ENCODE measurements at places on chromosomes 6 and 20. TPM values are rescaled to one million over a fixed set of nuclear protein-coding genes. Genes with fewer than 3 reads are reported as not detected.

Gene SMPDL3A
- polyA plus RNA-seq, result 115 TPM

Gene KHDRBS2
- polyA plus RNA-seq, result 5.9 TPM

- no peak for DNase-seq
Measured at GRCh38 chr6:16252686-16253299, 14.4 kb downstream of the GMPR start.

- DNase-seq, result peak; percentile 45
Measured at GRCh38 chr6:100202417-100203194, 208.6 kb upstream of the MCHR2 start.

GRCh38 chr6:85240787-85241385, 209.0 kb upstream of the NT5E start:
- no peak for DNase-seq

Gene PAK5
- 0.56 TPM for polyA plus RNA-seq

DNA sequence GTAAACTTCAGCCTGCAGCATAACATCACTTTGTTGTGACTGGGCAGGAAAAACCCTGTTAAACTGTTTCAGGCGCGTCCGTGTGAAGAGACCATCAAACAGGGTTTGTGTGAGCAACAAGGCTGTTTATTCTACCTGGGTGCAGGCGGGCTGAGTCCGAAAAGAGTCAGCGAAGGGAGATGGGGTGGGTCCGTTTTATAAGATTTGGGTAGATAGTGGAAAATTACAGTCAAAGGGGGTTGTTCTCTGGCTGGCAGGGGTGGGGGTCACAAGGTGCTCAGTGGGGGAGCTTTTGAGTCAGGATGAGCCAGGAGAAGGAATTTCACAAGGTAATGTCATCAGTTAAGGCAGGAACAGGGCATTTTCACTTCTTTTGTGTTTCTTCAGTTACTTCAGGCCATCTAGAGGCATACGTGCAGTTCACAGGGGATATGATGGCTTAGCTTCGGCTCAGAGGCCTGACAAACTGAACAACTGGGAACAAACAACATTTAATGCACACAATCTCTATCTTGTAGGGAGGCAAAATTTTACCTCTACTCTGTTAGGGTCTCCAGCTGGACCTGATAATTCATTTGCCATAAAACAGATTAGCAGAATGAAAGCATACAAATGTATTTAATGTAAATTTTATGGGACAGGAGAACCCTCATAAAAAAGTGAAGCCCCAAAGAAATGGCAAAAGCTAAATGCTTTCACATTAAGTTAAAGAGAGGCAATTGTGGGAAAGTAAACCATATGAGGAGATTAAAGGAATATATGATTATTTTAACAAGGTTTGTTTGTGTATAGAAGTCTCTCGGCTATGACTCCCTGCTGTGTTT, 58.3 kb upstream of the HFE start:
- DNase-seq, result no peak

Gene TAB2
- 14.2 TPM for polyA plus RNA-seq

- no peak for DNase-seq
Measured at GRCh38 chr20:47396762-47397476, 40.4 kb upstream of the ZMYND8 start.

- no peak for DNase-seq
Measured at GRCh38 chr20:48541581-48542071, 286.2 kb downstream of the PREX1 start.

- no peak for DNase-seq
Measured at GRCh38 chr20:62200491-62201172, 17.8 kb downstream of the MTG2 start.

DNA sequence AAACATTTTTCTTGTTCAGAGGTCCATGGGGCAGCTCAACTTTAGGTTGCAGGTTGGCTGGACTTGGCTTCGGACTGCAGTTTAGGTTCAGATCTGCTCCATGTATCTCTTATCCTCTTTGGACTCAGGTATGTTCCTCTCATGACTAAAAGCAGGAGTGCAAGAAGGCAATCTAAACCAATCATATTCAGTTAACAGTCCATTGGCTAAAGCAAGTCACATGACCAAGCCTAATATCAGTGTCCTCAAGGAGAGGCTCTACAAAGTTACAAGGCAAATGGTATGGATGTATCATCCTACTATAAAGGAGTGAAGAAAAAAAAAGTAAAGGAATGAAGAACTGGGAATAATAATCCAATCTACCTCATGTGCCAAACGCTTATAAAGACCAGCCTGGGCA, 2.5 kb upstream of the ACTR5 start:
- no peak for DNase-seq

DNA sequence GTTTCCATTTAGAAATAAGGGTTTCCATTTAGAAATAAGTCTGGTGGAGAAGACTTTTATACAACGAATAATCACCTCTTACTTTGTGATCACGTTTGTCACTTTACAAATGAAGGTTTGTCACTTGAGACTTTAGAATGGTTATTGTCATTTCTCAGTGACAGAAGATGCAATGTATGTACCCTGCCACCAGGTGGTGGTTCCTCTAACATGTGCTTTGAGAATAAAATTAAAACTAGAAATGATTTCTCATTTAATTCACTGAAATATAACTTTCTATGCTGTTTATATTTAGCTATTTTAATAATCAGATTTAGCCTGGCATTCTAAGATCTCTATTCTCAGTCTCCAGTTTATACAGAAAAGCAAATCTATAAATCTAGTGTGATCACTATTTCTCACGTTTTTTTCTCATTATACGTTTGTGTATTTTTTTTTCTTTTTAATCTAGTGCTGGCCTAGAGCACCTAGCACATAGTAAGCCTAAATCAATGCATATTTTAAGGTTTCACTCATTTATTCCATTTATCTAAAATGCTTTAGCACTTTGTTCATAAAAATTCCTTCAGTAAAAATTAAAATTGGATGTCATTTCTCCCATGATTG, 57.4 kb upstream of the TFAP2D start:
- peak; percentile 20 for DNase-seq

Gene DEFB125
- not detected for polyA plus RNA-seq

Gene BPIFA1
- polyA plus RNA-seq, result not detected

- DNase-seq, result no peak
Measured at GRCh38 chr6:67591910-67592309, 1043.2 kb upstream of the ADGRB3 start.
